Stimulated activated CD4-positive, alpha-beta T cell treated with anti-CD3 and anti-CD28 coated beads, Interleukin-12 subunit alpha, Interleukin-12 subunit beta, amount 100 ng/mL, for 4 hours (primary cell): ENCODE measurements at places on chromosomes 16 and 17.

- DNase-seq: no peak
Observed at GRCh38 chr17:13544292-13544691, 57.4 kb downstream of the HS3ST3A1 start.

GRCh38 chr17:28057731-28058246 is 15.3 kb downstream of the NLK start:
- DNase-seq: no peak

DNA sequence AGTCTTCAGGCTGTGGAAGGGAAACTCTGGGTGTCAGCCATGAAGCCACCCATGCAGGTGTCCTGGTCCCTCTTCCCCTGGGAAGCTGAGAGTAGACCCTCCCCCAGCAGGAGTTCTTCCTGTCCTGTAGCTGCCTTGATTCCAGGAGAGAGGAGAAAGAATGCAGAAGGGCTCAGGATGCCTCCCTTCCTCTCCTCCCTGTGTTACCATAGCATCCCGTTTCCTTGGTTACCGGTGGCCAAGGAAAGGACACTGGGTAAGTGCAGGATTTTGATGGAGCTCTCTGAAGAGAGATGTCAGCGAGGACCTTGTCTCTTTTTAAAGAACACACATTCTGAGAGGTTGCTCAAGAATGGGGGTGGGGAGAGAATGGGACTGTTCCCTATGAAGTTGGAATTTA is 304.1 kb upstream of the N4BP1 start:
- DNase-seq: no peak

GRCh38 chr17:29619251-29619650 is 3.5 kb downstream of the CORO6 start:
- no peak for DNase-seq

- no peak for DNase-seq
Observed at GRCh38 chr17:78526231-78527025, 50.8 kb downstream of the DNAH17 start.

GRCh38 chr17:51585514-51586104 is 325.3 kb downstream of the UTP18 start:
- DNase-seq: no peak

- no peak for DNase-seq
Observed at GRCh38 chr17:67773246-67773645, 52.1 kb upstream of the BPTF start.

DNA sequence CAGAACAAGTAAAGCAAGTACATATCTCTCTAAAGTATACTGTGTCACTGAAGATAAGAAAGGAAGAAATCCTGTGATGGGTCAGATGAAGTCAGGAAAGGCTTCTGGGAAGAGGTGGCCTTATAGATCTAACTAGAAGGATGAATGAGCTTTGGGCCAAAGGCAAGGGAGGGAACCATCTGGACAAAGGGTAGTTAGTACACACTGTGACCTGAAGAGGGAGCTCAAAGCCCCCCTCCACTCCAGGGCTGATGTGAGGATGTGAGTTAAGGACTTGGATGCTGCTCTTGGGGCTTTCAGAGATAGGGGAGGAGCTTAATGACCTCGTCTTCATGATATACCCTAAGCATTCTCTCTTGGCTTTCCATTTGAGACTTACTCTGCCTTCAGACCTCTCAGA is 185.3 kb upstream of the CACNG3 start:
- peak; percentile 6 for DNase-seq

GRCh38 chr16:12639044-12639443 is 164.6 kb downstream of the CPPED1 start:
- DNase-seq: no peak

- no peak for DNase-seq
Observed at GRCh38 chr16:10637337-10638037, 57.1 kb upstream of the EMP2 start.

DNA sequence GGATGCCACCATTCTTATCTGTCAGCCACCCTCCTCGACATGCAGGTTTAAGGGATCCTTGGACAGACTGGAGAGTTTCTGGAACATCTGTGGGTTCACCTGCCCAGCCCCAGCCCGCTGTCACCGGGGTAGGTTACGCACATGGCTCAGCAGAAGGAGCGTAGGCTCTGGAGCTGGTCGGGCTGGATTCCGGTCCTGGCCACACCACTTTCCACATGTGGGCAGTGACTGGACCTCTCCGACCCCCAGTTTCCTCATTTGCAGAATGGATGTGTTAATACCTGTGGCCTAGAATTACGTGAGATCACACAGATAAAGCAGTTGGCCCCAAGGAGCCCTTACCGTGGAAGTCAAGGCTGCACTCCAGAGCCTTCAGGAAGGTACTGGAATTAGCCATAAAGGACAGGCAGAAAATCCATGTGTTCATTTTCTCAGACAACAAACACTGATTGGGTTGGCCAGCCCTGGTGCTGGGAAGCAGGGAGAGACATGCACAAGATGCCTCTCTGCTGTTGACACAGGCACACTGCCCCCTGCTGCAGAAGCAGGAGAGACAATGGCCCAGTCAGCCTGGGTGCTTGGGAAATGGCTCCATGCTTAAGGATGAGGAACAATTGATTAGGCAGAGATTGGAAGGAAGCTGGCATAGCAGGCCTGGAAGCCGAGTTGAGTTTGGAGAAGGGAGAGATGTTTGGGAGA is 58.8 kb downstream of the SF3B3 start:
- DNase-seq: no peak

DNA sequence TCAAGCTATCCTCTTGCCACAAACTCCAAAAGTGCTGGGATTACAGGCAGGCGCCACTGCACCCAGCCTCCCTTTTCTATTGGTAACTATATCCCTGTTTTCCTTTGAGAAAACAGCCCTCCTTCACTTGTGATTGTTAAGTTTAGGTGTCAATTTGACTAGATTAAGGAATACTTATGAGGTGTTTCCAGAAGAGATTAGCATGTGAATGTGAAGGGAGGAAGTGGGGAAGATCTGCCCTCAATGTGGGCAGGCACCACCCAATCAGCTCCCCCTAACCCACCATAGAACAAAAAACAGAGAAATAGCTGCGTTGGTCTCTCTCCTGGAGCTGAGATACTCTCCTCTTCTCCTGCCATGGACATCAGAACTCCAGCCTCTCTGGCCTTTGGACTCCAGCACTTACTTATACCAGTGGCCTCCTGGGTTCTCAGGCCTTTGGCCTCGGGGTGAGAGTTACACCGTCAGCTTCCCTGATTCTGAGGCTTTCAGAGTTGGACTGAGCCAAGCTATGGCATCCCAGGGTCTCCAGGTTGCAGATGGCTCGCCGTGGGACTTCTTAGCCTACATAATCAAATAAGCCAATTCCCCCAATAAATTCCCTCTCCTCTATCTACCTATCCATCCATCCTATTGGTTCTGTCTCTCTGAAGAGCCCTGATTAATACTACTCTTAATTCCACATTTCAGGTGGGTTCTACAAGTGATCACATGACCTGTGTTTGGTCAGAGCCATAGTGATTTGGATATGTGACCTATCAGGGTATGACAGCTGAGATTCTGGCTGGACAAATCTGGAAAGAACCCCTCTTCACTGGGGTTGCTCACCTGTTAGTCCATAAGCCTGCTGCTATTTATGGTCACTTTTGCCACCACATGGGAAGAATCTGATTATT is 12.0 kb upstream of the STAT3 start:
- no peak for DNase-seq

DNA sequence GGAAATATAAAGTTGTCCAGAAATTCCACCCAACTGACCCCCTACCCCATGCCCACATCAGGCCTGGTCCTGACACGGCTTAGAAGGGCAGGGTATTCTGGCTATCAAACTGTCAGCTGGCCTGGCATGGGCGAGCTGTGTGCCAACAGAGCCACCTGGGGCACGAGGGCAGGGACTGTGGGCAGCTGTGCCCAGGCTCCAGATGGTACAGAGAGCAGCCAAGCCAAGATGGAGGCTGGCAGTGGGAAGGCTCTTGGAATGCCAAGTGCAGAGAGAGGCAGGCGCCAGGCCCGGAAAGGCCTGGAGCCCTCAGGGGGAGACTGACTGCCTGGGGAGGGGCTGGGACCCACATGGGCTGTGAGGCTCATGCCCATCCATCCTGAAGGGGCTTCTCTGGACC is 24.3 kb upstream of the PHF12 start:
- no peak for DNase-seq

- DNase-seq: no peak
Observed at GRCh38 chr16:24046442-24046841, 209.7 kb upstream of the CACNG3 start.

DNA sequence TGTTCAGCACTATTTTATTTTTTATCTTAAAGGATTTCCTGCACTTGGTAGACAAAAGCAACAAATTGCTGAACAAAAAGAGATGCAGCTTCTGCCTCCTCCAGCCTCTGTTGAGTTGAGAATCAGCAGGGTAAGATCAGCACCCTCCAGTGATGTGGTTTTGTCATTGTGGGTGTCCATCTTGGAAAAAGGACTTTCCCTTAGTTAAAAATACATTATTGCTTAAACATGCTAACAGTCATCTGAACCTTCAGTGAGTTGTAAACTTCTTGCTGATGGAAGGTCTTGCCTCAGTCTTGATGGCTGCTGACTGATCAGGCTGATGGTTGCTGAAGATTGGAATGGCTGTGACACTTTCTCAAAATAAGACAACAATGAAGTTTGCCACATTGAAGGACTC is 101.2 kb downstream of the PHKB start:
- no peak for DNase-seq
